ENCODE measurements at places on chromosomes 4 and X.

- DNase-seq, result no peak
Measured at GRCh38 chrX:102154218-102154860, 1.4 kb downstream of the BEX5 start.

DNA sequence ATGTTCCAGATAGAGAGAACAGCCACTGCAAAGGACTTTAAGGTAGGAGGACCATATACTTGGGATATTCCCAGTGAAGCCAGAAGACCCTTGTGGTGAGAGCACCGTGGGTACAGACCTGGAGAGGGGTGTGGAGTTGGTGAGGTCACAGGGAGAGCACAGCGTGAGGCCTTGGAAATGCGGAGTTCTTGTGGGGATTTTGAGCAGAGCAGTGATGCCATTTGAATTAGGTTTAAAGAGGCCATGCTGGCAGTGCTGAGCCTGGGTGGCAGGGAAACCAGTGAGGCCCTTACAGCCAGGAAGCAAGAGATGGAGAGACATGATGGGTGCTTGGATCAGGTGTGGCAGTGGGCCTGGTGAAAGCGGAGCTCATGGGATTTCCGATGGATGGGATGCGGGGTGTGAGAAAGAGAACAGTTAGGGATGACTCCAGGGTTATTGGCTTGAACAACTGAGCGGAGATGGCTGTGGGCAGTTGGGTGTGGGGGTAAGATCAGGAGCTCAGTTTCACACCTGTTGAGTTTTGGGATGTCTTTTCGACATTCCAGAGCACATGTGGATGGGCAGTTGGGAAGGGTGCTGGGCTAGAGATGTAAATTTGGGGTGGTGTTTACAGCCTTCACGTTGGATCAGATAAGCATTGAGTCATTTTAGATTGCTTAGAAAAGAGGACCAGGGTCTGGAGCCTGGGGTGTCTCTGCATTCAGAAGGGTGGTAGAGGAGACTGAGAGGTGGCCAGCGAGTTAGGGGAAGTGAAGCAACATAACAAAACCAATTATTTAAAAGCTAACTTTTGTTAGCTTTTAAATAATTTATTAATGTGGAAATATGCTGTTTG lies 68.9 kb downstream of the TMEM131L start:
- no peak for DNase-seq

DNA sequence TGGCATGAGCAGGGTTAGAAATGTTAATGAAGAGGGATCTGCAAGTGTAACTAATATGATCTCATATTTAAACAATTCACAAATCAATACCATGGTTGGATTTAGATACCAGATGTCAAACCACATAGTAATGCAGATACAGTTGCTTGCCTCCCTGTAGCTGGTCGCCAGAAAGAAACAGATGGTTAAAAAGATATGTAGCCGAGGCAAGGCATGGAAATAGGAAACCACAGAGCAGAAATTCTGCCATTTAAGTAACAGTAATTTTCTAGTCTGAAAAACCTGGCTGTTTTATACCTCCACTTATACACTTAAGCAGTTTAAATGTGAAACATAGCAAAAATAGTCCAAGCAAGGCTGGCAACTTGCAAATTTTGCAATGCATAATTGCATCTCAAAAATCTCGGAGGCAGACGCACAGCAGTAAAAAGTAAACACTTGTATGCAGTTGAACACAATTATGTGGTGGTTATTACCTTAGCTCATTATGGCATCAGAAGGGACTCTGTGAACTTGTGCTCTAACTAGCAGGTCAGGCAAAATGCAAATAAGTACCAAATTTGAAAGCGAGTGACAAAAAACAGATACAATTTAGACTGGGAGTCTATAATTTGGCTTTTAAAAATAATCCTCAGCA lies 126.8 kb downstream of the NAA11 start:
- DNase-seq, result no peak

GRCh38 chr4:38774181-38774955 lies 8.4 kb downstream of the TLR10 start:
- no peak for DNase-seq

DNA sequence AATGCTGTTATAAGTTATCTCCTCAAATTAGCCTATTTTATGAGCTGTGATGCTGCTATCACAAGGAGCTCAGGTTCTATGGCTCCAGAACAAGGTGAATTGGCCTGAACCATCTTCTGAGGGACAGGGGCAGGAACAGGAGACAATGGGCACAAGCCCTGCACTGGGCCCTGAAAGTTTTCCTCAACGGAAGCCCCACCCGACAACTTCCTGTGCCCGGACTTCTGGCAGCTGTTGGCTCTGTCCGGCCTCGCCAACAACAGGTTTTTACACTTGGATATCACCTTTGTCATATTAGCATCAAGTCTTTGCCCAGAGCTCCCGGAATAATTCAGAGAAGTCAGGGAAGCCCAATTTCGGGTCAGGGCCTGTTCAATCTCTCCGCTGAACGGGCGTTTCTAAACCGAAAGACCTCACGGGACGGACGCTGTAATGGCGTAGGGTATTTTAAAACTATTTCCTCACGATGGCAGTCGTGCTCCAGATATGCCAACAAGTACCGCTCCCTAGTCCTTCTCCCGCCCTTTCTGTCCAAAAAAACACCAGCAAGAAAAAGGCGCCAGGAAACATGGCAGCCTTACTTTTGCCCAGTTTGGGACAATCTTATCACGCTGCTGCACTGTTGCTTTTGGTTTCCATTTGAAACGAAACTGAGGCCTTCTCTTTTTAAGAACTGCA lies 201.0 kb upstream of the STK26 start:
- DNase-seq, result no peak

DNA sequence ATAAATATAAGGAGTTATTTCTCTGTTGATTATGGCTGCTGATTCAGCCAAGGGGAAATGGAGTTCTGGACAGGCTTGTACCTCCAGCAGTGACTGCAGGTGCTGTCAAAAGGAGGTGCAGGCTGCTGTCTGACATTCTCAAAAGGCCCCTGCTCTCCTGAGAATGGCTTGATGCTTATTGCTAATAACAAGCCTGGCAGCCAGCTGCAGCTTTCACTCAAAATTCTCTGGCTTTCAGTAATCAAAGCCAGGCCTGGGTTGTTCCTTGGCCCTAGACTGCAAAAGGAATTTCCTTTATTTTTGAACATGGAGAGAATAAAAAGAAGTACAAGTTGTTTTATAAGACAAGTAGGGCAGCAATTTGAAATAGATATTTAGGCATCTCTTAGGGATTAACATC lies 575.9 kb downstream of the MID1IP1 start:
- DNase-seq, result no peak

DNA sequence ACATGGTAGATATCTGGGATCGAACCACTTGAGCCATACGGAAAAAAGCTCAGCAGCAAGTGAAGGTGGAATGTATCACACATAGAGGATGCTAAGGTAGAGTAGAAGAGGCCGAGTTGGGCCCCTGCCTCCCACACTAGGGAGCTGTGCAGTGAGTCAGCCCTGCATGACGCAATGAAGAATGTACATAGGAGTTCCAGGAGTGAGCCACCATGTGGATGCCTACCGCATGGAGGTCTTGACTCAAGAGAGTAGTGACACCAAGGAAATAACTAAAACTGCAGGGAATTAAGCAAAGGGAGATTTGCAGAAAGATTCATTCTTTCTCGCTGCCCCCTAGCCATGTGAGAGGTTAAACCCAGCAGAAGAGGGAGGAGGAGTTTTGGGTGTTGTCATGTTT lies 389.6 kb upstream of the IGFBP7 start:
- no peak for DNase-seq

DNA sequence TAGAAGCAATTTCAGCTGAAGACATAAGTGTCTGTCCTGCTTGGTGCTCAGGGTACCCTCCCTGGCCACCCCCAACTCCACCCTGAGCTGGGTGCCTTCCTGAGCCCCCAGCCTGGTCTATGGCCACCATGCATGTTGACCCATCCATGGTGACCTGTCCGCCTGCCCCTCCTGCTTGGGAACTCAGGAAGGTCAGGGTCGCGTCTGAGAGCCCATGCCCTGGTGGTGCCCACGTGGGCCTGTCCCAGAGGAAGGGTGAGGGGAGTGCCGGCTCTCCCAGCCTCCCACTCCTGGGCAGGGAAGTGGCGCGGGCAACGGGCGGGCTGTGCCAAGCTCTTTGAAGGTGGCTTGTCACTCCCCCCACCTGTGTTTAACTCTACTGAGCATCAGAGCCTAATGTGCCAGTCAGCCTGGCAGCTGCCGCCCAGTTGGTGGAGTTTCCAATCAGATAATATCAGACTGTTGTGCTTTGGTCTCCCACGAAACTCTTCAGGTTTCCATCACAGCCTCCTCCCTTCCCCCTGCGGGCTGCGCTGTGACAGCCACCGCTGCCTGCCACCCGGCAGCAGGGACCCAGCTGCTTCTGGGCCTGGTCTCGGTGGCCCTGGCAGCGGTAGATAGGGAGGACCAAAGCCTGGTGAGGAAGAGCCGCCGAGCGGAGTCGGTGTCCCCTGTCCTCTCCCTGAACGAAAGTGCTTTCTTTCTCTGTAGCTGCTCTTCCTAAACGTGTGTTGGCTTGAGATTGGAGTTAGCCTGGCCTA lies 4.8 kb downstream of the SH3BP2 start:
- no peak for DNase-seq

DNA sequence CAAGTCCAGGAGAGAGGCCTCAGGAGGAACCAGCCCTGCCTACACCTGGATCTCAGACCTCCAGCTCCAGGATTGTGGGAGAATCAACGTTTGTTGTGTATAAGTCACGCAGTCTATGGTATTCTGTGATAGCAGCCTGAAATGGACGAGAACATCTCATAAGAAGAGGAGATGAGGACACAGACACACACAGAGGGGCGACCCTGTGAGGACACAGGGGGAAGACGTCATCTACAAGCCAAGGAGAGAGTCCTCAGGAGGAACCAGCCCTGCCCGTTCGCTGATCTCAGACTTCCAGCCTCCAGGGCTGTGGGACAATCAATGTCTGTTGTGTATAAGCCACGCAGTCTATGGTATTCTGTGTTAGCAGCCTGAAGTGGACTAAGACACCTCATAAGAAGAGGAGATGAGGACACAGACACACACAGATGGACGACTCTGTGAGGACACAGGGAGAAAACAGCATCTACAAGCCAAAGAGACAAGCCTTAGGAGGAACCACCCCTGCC lies 20.3 kb downstream of the P2RY8 start:
- DNase-seq, result no peak

DNA sequence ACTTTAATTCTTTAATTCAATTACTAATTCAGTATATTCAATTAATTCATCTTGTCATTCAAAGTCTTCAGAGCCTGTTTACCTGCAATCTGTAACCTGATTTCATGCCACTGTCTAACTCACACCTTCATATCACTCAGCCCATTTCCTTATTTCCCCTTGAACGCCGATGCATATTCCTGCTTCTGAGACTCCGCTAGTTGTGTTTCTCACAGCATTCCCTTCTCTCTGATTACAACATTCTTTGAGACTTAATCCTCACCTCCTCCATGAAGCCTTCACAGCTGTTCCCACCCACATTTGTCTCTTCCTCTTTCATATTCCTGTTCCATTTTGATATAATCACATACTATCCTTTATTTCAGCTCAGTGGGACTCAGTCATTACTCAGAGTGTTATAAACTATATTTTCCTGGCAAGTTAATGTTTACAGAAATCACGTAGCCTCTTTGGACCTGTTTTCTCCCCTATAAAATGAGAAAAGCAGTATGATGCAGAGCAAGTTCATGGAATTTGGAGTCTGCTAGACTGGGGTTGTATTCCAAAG lies 69.0 kb downstream of the MAP9 start:
- no peak for DNase-seq

GRCh38 chr4:16760617-16761363 lies 137.7 kb downstream of the LDB2 start:
- DNase-seq, result no peak

- DNase-seq, result no peak
Measured at GRCh38 chr4:146110871-146111485, 64.5 kb upstream of the LSM6 start.

DNA sequence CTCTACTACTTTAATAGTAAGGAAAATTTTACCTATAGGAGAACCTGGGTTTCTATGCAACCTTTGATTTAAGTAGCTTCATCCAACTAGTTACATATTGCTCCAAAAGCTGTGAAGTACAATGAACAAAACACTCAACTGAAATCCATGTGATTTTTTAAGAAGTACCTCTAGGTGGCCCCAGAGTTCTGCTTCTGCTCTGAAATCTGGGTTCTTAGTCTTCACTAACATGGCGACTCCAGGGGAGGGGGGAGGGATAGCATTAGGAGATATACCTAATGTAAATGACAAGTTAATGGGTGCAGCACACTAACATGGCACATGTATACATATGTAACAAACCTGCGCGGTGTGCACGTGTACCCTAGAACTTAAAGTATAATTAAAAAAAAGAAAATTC lies 73.4 kb upstream of the MAGEB2 start:
- DNase-seq, result no peak

DNA sequence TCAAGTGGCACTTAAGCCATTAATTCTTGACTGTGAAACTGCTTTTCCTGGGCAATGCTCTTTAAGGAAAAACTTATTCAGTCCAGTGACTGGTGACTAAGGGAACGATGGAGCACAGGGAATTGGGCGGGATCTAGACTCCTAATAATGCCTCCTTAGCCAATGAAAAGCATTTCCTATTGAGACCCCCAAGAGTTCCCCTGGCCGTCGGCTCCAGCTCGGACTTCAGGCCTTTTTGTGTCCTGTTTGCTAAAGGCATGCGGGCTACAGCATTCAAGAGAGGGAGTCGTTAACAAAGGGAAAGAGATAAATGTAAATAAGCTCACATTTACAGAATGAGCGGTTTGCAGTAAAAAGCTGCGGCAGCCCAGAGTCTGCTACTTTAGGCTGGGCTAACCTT lies at the start of gene LPAR4:
TSS of gene LPAR4 (plus strand) at position 232 of the 400 bp plus-strand sequence. CDS start 7,150 bp downstream, outside the sequence.
- DNase-seq, result no peak

DNA sequence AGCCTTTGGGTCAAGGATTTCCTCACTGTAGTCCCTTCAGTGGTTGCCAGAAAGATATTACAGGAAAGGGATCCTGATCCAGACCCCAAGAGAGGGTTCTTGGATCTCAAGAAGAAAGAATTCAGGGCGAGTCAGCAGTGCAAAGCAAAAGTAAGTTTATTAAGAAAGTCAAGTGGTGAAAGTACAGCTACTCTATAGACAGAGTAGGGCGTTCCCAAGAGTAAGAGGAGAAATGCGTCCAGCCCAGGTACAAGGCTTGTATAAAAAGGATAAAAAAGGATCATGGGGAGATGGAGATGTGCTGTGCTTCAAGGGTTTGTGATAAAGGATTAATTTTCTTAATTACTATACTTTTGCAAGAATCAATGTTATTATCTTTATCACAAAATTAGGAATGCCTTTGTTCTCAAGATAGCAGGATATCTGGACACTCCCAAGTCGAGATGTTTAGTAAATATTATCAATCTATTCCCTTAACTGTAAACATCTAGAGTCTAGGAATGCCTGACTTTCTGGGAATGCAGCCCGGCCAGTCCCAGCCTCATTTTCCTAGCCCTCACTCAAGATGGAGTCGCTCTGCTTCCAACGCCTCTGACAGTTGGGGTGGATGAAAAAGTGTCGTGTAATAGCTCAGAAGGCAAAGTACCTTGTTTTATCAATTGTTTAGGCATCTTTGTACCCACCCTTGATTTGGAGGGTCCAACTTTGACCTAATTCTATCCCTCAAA lies 360.7 kb downstream of the GPM6A start:
- DNase-seq, result no peak

- DNase-seq, result no peak
Measured at GRCh38 chr4:140807491-140808252, 51.5 kb upstream of the TBC1D9 start.

Measured in GM12891 (cell line).